ENCODE measurements at places on chromosomes 5 and 9.
A peak's percentile ranks its signal among the peaks of the same experiment; 100 is the strongest.

DNA sequence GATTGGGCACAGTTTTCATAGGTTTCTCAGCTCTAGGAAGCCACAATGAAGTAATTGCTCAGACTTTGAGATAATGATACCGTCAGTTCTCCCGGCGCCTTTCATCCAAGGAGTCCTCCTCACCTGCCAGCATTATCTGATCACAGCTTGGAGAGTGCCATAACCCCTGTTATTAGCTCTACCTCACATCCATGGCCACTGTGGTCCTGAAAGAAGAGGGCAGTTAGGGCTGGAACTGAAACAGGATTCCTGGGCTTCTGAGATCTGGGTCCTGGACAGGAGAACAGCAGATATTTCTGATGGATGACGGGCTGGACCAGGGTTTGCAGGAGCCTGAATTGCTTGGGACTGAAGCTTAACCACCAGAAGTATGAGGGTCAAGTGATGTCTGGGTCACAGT is 13.5 kb downstream of the RGS3 start:
- DNase-seq: no peak
- H3K36me3 ChIP-seq: no peaks in the 10 kb centered on the region
- no peaks in the 10 kb centered on the region for H3K27me3 ChIP-seq
- H3K4me3 ChIP-seq: no peak overlapping the region

DNA sequence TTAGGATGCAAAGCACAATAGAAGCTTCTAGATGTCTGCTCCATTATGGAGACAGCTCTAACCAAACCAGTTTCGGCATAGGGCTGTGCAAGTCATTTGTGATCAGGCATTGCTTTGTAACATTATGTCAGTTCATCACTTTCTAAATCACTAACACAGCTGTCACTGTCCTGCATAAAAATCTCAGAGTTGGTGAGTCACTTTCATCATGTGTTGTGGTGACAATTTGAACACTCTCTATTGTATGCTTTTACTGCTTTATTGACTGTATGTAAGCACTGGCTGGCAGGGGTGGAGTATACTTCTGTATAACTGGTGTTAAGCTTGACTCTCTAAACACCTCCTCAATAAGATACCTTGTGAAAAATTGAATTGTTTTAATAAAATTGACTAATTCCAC is 77.9 kb downstream of the SLCO4C1 start:
- DNase-seq: no peak
- H3K27me3 ChIP-seq: no peaks in the 10 kb centered on the region
- no peak overlapping the region for H3K27ac ChIP-seq
- no peaks in the 10 kb centered on the region for H3K36me3 ChIP-seq
- no peaks in the 10 kb centered on the region for H3K4me1 ChIP-seq

- H3K4me3 ChIP-seq: no peak overlapping the region
- H3K36me3 ChIP-seq: no peaks in the 10 kb centered on the region
- H3K4me1 ChIP-seq: no peaks in the 10 kb centered on the region
- H3K27me3 ChIP-seq: peaks cover 5% of the 10 kb centered on the region
Observed at GRCh38 chr9:130254747-130255630, 10.6 kb upstream of the HMCN2 start.

GRCh38 chr5:114407783-114408182 is 45.9 kb downstream of the KCNN2 start:
- H3K27ac ChIP-seq: no peak overlapping the region
- DNase-seq: no peak
- H3K4me3 ChIP-seq: no peak overlapping the region
- H3K27me3 ChIP-seq: no peaks in the 10 kb centered on the region

DNA sequence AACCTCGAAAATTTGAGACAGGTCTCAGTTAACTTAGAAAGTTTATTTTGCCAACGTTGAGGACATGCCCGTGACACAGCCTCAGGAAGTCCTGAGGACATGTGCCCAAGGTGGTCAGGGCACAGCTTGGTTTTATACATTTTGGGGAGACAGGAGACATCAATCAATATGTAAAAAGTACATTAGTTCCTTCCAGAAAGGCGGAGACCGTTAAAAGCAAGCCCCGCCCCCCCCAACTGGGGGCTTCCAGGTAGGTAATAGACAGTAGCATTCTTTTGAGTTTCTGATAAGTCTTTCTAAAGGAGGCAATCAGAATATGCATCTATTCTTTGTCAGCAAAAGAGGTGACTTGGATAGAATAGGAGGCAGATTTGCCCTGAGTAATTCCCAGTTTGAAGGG is 599 bp upstream of the MOCS2 start:
- DNase-seq: no peak
- H3K4me1 ChIP-seq: peaks cover 12% of the 10 kb centered on the region
- H3K4me3 ChIP-seq: peak overlapping the region; percentile 89
- peak overlapping the region; percentile 56 for H3K27ac ChIP-seq
